ENCODE measurements at places on chromosomes 1 and 21.
A peak's percentile ranks its signal among the peaks of the same experiment; 100 is the strongest.

DNA sequence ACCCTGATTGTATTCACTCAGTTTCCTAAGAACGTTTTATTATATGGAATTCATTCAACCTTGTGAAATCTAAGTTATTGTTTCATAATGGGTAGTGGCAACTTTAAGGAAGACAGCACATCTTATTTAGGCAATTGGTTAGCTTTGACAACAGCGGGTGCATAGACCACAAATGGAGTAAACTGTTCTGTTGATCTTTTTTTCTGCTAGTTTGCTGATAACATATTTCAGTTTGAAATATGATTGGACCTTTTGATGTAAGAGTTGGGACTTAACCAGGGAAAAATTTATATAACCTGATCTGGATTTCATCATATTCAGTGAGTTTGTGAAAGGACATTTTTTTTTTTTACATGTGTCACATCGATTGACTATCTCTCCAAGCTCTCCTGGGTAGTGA lies 151.7 kb downstream of the HLX start:
- DNase-seq = no peak

- DNase-seq = no peak
Measured at GRCh38 chr1:94110946-94111740, 9.8 kb downstream of the ABCA4 start.

- no peak for DNase-seq
Measured at GRCh38 chr1:231629132-231629531, 2.5 kb downstream of the DISC1 start.

DNA sequence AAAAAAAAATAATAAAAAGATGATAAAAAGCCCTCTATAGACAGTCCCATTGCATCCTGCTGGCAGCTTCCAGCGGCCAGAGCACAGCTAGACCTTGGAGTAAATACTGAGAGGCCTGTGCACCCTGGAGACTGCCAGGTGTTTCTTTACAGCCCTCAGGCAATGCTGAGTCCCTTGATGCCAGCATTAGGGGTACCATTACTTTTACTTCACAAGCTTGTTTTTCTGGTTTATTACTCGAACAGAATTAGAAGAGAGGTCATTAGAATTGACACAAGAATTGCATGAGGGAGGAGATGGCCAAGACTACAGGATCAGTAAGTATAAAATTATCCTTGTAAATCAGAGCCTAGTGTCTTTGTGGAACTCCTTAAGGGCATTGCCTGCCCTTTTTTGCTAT lies 43.6 kb downstream of the AKNAD1 start:
- no peak for DNase-seq

GRCh38 chr1:70044832-70045231 lies 160.5 kb downstream of the LRRC40 start:
- DNase-seq = peak; percentile 28

DNA sequence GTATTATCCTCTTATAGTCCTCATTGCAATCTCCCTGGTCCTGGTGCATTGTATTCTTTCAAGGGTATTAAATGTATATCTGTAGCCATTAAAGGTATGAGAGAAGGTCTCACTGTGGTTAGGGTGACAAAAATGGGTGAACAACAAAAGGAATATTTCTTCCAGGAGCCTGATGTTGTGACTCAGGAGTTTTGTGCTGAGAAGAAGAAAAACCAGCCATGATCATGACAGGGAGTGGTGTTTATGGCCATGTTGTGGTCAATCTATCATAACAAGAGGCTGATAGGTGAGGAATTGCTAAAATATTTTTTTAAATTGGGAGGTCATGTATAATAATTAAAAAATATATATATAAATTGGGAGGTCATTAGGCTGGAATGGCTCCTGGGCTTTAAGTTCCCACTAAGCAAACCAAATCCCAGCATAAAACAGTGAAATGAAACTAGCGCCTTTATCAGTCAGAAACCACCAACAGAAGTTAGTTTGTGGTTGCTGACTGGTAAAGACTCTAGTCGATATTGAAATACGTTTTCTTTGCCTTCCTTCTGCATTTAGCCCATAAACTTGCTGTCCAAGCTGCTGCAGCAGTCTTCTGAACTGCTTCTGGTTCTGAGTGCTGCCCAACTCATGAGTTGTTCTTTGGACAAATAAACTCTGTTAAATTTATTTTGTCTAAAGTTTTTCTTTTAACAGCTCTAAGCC lies 60.3 kb downstream of the TBX19 start:
- DNase-seq = no peak

- DNase-seq = no peak
Measured at GRCh38 chr1:57882072-57882471, 458.2 kb upstream of the DAB1 start.
